ENCODE measurements at places on chromosomes 7 and 10.

- DNase-seq, result no peak
Observed at GRCh38 chr10:131474416-131474815, 162.9 kb upstream of the TCERG1L start.

DNA sequence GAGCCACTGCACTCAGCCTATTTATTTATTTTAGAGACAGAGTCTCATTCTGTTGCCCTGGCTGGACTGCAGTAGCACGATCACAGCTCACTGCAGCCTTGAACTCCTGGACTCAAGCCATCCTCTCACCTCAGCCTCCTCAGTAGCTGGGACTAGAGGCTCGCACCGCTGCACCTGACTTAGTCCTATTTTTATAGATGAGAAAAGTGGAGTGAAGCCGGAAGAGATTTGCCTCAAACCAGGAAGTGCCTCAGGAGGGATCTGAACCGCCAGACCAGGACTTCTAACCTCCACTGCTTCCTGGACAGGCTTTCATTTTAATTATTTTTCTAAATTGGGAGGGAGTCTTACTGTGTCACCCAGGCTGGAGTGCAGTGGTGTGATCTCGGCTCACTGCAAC is 17.5 kb upstream of the CLIP2 start:
- DNase-seq, result no peak

DNA sequence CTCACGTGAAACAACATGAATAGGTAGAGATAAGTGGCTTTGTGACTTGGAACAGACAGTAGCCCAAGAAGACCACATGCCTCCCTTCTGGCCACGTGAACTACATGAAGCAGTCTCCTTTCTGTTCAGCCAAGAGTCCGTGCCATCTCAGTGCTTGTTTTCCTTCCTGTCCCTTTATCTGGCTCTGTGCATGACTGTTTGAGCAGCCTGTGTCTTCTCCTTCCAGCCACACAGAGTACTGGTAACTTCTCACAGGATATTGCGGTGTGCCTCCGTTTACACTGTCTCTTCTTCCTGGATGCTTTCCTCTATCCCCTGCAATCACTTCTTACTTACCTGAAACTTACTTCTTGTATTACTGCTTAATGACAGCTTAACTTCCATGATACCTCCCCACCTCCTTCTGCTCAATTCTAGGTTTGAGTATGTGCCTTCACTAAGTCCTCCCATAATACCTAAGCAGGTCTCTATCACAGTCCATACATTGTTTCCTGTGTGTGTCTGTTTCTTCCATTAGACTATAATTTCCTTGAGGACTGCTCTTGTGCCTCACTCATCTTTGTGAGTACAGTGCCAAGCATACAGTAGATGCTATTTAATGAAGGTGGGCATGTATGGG is 748.7 kb downstream of the AUTS2 start:
- DNase-seq, result no peak

DNA sequence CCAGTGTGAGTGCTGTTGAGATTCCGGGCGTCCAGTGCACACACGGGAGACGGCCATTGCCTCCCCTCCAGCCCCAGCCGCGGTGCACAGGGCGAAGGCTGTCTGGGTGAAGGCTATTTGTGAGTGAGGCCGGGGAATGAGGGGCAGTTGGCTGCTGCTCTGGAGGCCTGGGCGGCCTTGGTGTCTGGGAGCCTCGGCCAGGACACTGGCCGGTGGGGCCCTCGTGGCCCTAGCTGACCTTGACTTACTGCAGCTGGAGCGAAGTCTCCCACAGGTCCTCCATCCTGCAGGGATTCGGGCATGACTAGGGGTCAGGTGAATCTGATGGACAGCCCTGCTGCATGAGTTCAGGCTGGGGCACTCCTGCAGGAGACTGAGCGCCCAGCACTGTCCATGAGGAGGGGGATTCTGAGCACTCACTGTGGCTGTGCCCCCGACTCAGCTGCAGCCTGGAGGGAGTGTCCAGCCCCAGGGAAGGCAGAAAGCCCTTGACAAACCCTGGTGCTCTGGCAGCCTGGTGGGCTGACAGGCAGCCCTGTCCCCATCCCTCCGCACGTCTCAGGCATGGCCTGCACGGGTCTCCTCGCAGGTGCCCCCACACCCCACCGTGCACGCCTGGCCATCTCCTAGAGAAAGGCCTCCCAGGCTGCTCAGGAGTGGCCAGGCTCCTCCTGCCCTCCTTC is 52.7 kb upstream of the FAM20C start:
- no peak for DNase-seq

DNA sequence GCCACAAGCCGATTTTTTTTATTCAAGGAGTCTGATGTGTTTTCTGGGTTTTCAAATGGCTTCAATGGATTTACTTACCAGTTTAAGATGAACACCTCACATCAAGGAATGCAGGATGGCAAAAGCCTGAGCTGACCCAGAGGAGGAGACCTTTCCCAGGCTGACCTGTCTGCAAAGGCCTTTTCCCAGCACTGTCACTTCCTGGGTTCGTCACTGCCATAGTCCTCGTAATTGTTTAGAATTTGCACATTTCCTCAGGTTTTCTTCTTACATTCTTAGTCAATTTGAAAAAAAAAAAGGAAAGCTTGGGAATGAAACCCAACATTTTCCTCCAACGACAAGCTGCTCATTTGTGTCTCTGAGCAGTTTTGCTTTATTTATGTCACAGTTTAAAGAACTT is 42.0 kb downstream of the PTER start:
- DNase-seq, result no peak

- DNase-seq, result no peak
Observed at GRCh38 chr10:21985541-21985940, 18.0 kb downstream of the DNAJC1 start.

GRCh38 chr10:131132681-131133080 is 178.8 kb downstream of the TCERG1L start:
- DNase-seq, result no peak

- no peak for DNase-seq
Observed at GRCh38 chr7:53119514-53119941, 84.1 kb downstream of the POM121L12 start.

GRCh38 chr7:127809261-127809702 is 157.3 kb downstream of the SND1 start:
- no peak for DNase-seq

GRCh38 chr10:7046615-7047014 is 364.2 kb downstream of the SFMBT2 start:
- no peak for DNase-seq

DNA sequence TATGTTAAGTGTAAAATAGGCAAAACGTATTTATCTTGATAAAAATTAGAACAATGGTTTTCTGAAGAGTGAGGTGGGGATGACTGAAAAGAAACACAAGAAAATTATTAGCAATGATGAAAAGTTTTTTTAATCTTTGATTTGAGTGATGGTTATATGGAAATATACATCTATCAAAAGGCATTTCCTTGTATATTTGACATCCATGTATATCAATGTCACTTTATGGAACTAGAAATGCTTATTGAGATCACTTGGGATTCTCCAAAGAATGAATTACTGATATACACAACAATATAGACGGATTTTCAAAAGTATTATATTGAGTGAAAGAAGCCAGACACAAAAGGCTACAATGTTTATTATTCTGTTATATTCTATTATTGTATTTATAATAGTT is 1042.0 kb upstream of the POT1 start:
- no peak for DNase-seq

- no peak for DNase-seq
Observed at GRCh38 chr7:64802699-64803098, 8.5 kb downstream of the ZNF138 start.

DNA sequence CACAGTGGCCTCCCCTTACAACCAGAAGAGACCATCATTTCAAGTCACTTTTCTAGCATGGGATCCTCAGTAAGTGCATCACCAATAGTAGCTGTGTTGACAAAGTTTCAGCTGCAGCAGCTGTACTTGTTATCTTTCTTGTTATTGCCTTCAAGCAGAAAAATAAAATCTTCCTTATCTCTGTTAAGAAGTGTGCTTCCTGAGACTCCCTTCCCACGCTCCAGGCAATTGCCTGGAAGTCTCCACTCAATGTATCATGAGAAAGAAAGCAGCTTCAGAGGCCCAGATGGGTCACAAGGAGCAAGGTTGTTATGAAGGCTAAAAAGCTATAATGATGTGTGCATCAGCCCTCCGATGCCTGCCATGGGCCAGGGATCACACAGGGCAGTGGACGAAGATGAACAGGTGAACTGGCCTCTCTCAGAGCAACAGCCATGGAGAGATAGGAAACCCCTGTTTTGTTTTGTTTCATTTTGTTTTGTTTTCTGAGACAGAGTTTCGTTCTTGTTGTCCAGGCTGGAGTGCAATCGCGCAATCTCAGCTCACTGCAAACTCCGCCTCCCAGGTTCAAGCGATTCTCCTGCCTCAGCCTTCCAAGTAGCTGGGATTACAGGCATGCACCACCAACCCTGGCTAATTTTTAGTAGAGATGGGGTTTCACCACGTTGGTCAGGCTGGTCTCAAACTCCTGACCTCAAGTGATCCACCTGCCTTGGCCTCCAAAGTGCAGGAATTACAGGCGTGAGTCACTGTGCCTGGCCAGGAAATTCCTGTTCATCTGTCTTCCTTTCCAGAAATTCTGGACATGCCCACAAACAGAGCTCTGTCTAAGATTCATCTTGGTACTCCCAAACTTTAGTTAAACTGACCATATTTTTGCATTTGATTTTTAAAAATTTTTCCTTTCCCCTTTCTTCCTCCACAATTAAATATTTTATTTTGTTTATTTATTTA is 340.5 kb downstream of the TNS3 start:
- no peak for DNase-seq

- DNase-seq, result no peak
Observed at GRCh38 chr7:130956417-130957136, 222.6 kb upstream of the KLF14 start.

GRCh38 chr10:128871671-128872231 is 595.3 kb upstream of the MGMT start:
- no peak for DNase-seq

DNA sequence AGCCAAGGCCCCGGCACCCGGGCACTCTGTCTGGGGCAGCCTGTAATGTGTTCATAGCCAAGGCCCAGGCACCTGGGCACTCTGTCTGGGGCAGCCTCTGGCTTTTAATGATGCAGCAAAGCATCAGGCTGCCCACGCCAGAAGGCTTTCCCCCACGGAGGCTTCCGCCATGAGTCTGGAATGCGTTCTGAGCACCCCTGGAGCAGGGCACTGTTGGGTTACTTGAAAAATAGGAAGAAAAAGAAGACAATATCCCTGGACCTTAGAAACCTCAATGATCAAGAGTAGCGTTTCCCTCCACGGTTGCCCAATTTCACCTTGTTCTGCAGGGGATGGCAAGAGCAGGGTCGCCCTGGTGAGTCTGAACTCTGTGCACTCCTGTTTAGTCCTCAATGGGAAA is 565.0 kb downstream of the PTPRN2 start:
- no peak for DNase-seq

DNA sequence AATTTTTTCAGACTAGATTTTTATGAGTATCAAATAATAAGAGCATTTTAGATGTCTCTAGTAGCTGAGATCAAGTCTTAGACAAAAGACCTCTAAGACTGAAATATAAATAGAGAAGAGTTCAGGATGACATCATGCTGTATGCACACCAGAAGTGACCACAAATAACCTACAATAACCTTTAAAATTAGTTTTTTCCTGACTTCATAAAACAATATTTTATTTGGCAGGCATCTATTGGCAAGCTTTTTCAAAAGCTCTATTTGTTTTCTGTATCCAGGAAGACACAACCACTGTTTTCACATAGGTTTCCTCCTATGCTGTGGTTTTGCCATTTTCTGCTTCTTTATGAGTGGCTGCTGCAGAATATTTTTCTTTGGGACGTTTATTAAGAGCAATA is 359.1 kb downstream of the CRPPA start:
- DNase-seq, result no peak

DNA sequence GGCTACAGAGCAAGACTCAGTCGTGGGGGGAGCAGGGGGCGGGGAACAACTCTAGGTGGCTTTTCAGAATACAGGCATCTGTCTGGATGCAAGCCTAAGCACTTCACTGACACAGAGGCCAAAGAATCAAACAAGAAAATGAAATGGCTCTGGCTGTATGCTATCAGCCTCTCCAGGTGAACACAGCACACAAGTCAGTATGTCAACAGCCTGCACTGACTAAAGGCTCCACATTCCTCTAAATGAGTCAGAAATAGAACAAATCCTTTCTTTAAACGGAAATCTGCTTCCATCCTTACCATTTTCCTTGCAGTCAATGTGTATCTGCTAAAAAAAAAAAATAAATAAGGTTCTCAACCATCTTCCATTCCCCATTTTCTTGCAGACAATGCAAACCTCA is 88.3 kb downstream of the ARMH3 start:
- no peak for DNase-seq

- DNase-seq, result no peak
Observed at GRCh38 chr7:49772916-49773217, 571 bp upstream of the VWC2 start.

GRCh38 chr7:29234438-29234837 is 39.9 kb downstream of the CHN2 start:
- no peak for DNase-seq

- DNase-seq, result no peak
Observed at GRCh38 chr7:100107125-100107737, 5.8 kb downstream of the AP4M1 start.

- DNase-seq, result no peak
Observed at GRCh38 chr7:22622116-22622785, 104.7 kb upstream of the IL6 start.

GRCh38 chr7:70494225-70495032 is 637.5 kb upstream of the GALNT17 start:
- DNase-seq, result no peak

GRCh38 chr7:96414931-96415292 is 93.0 kb upstream of the SLC25A13 start:
- peak; percentile 25 for DNase-seq

- no peak for DNase-seq
Observed at GRCh38 chr7:110317541-110318265, 773.2 kb upstream of the LRRN3 start.

GRCh38 chr10:84660450-84661159 is 332.2 kb downstream of the CCSER2 start:
- no peak for DNase-seq

GRCh38 chr7:73810998-73811360 is 19.8 kb upstream of the CLDN4 start:
- no peak for DNase-seq

GRCh38 chr7:86653919-86654659 is 10.4 kb downstream of the GRM3 start:
- DNase-seq, result no peak

GRCh38 chr10:35892526-35892925 is 250.4 kb upstream of the FZD8 start:
- DNase-seq, result no peak

DNA sequence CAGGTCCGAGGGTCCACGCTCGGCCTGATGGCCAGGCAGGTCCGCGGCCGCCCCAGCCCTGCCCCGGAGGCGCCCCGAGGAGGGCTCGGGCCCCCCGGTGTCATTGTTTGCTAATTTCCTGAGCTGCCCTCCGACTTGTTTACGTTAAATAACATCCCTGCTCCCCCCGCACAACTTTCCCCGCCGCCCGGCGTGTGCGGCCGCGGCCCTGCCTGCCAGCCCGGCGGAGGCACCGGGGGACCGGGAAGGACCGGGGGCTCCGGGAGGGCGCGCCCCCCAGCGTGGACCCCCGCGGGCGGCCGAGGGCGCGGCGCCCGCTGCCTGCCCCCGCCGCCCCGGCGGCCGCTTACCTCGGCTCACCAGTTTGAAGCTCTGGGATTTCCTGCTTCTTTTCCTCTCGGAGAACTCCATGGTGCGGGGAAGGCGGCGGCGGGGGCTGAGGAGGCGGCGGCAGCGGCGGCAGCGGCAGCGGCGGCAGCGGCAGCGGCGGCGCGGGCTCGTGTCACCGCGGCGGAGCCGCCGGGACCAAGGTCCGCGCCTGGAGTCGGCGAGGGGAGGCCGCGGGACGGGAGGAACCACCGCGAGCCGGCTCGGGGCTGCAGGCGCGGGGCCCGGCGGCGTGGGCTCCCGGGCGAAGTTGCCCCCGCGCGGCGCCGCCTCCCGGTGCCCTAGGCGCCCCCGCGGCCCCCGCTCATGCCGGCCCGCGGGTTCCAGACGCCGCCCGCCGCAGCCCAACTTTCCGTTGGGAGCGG is 515 bp downstream of the BEND7 start:
- no peak for DNase-seq

All from T-cell (primary cell).